ENCODE measurements at places on chromosomes 2 and 18. TPM values are rescaled to one million over a fixed set of nuclear protein-coding genes. Genes with fewer than 3 reads are reported as not detected.

Gene DNAJC10
- 41.8 TPM for total RNA-seq

Gene ZSWIM2
- 0.32 TPM for total RNA-seq

DNA sequence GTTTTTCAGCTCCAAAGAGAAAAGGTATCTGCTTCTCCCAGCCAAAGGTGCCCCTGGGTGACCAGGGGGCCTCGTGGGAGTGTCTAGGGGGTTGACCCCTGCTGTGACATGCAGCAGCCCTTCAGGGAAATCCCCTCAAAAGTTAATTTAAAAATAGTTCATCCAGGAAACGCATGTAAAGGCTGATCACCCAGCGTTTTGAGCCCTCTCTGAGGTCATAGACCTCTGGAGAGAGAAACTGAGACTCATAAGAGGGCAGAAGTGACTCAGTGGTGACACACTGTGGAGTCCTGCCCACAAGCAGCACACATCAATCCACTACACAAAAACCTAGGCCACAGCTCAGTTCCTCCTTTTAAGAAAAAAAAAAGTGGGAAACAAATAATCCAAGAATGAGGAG lies 11.9 kb downstream of the GAL3ST2 start:
- no peak for DNase-seq

GRCh38 chr2:135005753-135006152 lies 41.5 kb downstream of the MAP3K19 start:
- no peak for DNase-seq

GRCh38 chr2:225337183-225337582 lies 62.3 kb upstream of the NYAP2 start:
- DNase-seq, result no peak
